ENCODE measurements at places on chromosomes 16 and 17.

DNA sequence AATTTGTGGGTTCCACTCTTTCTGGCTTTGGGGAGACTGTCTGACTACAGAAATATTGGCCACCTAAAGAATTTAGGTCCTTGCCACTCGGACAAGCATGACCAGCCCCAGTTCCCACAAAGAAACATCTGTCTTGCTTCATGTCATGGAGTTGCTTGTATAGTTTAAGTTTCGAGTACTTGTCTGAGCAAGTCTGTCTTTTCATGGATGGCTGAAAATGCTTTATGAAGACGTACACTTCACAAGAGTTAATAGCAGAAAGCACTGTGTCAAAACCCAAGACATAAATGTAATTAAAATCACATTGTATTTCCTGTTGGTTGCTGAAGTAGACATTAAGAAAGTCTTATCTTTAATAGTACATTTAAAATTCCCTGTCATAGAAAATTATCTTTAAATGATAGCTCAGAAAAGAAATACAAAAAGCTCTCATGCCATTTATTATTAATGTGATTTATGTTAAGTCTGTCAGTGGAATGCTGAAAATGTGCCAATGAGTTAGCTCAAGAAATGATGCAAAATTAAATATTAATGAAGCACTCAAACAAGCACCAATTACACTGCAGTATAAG is 29.8 kb upstream of the XYLT2 start:
- H3K36me3 ChIP-seq = no peaks in the 10 kb centered on the region
- H3K4me3 ChIP-seq = no peak overlapping the region
- peaks cover 28% of the 10 kb centered on the region for H3K4me1 ChIP-seq

- DNase-seq = no peak
- no peaks in the 10 kb centered on the region for H3K27me3 ChIP-seq
- H3K27ac ChIP-seq = no peak overlapping the region
- H3K36me3 ChIP-seq = peaks cover 9% of the 10 kb centered on the region
- H3K4me3 ChIP-seq = no peak overlapping the region
- H3K4me1 ChIP-seq = no peaks in the 10 kb centered on the region
Observed at GRCh38 chr16:8885674-8886592, 3.8 kb downstream of the LITAFD start.

DNA sequence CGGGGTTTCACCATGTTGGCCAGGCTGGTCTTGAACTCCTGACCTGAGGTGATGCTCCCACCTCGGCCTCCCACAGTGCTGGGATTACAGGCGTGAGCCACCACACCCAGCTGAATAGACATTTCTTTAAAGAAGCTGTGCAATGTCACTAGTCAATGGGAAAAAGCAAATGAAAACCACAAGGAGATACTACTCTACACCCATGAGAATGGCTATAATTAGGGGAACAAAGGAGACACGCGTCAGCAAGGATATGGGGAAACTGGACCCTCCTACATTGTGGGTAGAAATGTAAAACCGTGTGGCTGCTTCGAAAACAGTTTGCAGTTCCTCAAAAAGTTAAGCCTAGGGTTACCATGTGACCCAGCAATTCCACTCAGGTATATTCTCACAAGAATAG is 103.4 kb downstream of the VPS53 start:
- no peak overlapping the region for H3K4me3 ChIP-seq
- no peak overlapping the region for H3K27ac ChIP-seq
- no peaks in the 10 kb centered on the region for H3K27me3 ChIP-seq
- DNase-seq = no peak

DNA sequence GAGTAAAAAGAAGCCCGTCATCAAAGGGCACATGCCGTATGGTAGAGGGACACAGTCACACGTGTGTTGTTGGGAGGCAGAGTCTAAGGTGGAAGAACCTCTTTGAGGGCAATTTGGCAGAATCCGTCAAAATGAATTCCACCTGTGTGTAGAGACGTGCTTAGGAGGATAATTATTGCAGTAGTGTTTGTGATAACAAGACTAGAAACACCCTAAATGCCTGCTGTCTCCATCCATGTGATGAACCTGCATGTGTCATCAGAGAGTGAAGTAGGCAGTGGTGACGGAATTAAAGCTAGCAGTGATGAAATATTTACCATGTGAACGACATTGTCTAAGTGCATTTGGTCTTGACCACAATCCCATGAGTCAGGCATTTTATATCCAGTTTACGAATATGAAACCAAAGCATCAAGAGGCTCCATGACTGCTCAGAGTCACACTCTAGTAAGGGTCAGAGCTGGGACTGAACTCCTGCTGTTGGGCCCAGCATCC is 61.3 kb upstream of the ADORA2B start:
- H3K4me3 ChIP-seq = no peak overlapping the region

- DNase-seq = no peak
- H3K4me1 ChIP-seq = peaks cover 4% of the 10 kb centered on the region
- peak overlapping the region; percentile 69 for H3K4me3 ChIP-seq
Observed at GRCh38 chr16:67653128-67653788, 6.8 kb downstream of the ACD start.

GRCh38 chr17:65457183-65457582 is 104.3 kb downstream of the AXIN2 start:
- H3K27ac ChIP-seq = no peak overlapping the region
- no peaks in the 10 kb centered on the region for H3K27me3 ChIP-seq
- H3K36me3 ChIP-seq = no peaks in the 10 kb centered on the region
- no peak overlapping the region for H3K4me3 ChIP-seq

DNA sequence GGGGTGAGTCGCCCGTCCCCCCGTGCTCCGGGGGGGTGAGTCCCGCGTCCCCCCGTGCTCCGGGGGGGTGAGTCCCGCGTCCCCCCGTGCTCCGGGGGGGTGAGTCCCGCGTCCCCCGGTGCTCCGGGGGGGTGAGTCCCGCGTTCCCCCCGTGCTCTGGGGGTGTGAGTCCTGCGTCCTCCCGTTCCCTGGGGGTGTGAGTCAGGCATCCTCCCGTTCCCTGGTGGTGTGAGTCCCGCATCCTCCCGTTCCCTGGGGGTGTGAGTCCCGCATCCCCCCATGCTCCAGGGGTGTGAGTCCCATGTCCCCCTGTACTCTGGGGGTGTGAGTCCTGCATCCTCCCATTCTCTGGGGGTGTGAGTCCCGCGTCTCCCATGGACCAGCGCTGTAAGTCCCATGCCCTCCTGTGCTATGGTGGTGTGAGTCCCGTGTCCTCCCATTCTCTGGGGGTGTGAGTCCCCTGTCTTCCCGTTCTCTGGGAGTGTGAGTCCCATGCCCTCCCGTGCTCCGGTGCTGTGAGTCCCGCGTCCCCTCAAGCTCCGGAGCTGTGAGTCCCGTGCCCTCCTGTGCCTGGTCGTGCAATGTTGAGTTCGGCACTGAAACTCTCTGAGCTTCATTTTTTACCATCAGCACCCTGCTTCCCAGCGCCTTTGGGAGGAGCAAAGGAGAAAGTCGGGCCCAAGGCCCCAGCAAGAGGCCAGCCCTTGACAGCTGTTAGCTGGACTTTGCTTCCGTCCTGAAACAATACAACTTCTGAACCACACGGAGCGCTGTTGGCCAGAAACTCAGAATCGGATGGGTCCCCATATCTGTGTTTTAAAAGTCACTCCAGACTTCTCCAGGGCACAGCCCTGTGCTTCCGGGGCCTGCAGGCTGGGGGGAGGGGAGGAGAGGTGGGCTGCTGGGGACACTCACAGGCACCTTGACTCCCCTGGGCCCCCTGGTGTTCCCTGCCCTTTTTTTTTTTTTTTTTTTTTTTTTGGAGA is 11.5 kb upstream of the ZC3H18 start:
- H3K27me3 ChIP-seq = peaks cover 33% of the 10 kb centered on the region
- H3K4me1 ChIP-seq = peaks cover 6% of the 10 kb centered on the region
- DNase-seq = no peak
- H3K36me3 ChIP-seq = no peaks in the 10 kb centered on the region

DNA sequence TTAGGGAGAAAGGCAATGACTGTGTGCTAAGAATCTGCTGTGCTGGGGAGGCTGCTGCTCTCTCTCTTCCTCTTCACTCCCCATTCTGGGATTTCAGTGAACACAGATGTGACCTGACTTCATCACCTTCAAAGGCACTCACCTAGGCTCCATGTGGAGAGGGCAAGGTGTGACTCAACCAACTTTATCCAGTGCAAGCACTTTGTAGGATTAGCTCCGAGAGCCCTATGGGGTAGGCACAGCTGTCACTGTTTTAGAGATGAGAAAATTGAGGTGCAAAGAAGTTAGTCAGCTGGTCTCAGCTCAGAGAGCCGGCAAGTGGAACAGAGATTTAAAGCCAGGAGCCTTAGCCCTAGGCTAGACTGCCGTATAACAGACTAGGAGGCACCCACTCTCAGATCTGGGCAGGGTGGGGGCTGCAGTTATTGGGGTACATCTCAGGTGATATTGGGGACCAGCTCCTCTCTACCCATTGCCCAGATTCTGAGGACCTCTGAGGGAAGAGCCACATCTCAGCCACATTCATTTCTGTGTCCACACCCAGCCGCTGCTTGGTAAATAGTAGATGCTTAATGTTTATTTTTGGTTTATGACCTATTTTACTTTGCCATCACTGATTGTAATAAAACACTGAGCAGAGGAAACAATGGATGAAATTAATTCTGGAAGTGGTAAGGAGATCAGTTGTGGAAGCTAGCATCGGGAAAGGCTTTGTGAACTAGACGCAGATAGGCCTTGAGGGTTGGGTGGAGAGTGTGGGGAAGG is 138.8 kb downstream of the CCDC182 start:
- H3K4me3 ChIP-seq = no peak overlapping the region
- DNase-seq = no peak
- H3K27me3 ChIP-seq = no peaks in the 10 kb centered on the region
- no peaks in the 10 kb centered on the region for H3K36me3 ChIP-seq
- peaks cover 48% of the 10 kb centered on the region for H3K4me1 ChIP-seq

GRCh38 chr17:60151355-60151754 is 1.6 kb downstream of the CA4 start:
- no peaks in the 10 kb centered on the region for H3K36me3 ChIP-seq
- DNase-seq = no peak
- H3K27ac ChIP-seq = no peak overlapping the region
- H3K4me3 ChIP-seq = no peak overlapping the region

DNA sequence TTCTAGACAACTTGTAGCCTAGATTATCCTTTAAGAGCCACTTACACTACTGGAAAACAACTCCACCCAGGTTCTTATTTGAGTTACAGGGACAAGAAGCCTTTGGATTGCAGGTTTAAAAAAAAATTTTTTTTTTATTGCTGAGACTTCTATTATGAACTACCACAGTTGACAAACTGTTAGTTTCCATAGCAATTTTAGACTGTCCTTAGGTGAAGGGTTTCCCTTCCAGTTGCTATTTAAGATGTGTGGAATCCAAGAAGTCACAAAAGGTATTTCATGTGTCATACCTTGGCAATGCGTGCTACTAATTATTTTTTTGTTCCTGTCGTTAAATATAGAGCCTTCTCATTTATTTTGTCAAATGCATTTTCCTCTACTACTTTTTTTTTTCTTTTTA is 253.2 kb downstream of the PRKCA start:
- H3K27ac ChIP-seq = no peak overlapping the region
- no peak for DNase-seq
- H3K27me3 ChIP-seq = peaks cover under 1% of the 10 kb centered on the region
- peaks cover 3% of the 10 kb centered on the region for H3K36me3 ChIP-seq
- no peak overlapping the region for H3K4me3 ChIP-seq

- no peak overlapping the region for H3K4me3 ChIP-seq
- H3K27me3 ChIP-seq = no peaks in the 10 kb centered on the region
- H3K4me1 ChIP-seq = peaks cover 16% of the 10 kb centered on the region
- DNase-seq = no peak
- H3K27ac ChIP-seq = peak overlapping the region; percentile 25
Observed at GRCh38 chr17:302300-302698, 50.3 kb downstream of the RPH3AL start.

DNA sequence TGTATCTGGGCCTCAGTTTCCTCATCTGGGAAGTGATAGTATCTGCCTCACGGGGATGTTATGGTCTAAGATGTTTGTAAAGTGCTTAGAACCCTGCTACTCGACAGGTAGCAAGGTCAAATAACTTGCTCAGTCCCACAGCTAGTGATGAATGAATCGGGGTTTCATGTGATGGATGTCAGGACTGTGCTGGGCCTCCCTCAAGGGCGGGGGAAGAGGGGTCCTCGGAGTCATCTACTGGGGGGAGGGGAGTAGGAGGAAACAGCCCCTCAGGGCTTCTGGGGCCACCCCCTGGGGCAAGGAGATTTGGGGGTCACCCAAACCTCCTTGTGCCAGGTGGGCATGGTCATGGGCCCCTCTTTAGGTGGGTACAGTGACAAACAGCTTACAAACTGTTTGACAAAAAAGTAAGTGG is 732 bp downstream of the PNPO start:
- no peak for DNase-seq
- peak overlapping the region; percentile 69 for H3K4me3 ChIP-seq
- peaks cover 11% of the 10 kb centered on the region for H3K4me1 ChIP-seq
- H3K36me3 ChIP-seq = no peaks in the 10 kb centered on the region

GRCh38 chr16:48220891-48221290 is 23.2 kb upstream of the LONP2 start:
- H3K36me3 ChIP-seq = no peaks in the 10 kb centered on the region
- H3K4me3 ChIP-seq = no peak overlapping the region
- peaks cover 6% of the 10 kb centered on the region for H3K27me3 ChIP-seq

GRCh38 chr17:28944862-28945741 is 6.2 kb downstream of the PHF12 start:
- no peak overlapping the region for H3K4me3 ChIP-seq
- no peak for DNase-seq
- H3K27ac ChIP-seq = peak overlapping the region; percentile 52
- peaks cover 30% of the 10 kb centered on the region for H3K4me1 ChIP-seq

- no peak overlapping the region for H3K27ac ChIP-seq
- H3K4me3 ChIP-seq = no peak overlapping the region
- DNase-seq = no peak
- peaks cover 70% of the 10 kb centered on the region for H3K27me3 ChIP-seq
Observed at GRCh38 chr17:77909236-77909635, 49.3 kb upstream of the TNRC6C start.

GRCh38 chr16:30744183-30744582 is 4.0 kb upstream of the PHKG2 start:
- no peak overlapping the region for H3K27ac ChIP-seq
- H3K4me1 ChIP-seq = peaks cover 29% of the 10 kb centered on the region
- DNase-seq = no peak
- no peaks in the 10 kb centered on the region for H3K27me3 ChIP-seq
- peaks cover 19% of the 10 kb centered on the region for H3K36me3 ChIP-seq
- no peak overlapping the region for H3K4me3 ChIP-seq

- no peak overlapping the region for H3K4me3 ChIP-seq
- no peak overlapping the region for H3K27ac ChIP-seq
- peaks cover 7% of the 10 kb centered on the region for H3K4me1 ChIP-seq
- H3K36me3 ChIP-seq = peaks cover 6% of the 10 kb centered on the region
- DNase-seq = no peak
- H3K27me3 ChIP-seq = no peaks in the 10 kb centered on the region
Observed at GRCh38 chr17:67666710-67667109, 51.0 kb upstream of the NOL11 start.

DNA sequence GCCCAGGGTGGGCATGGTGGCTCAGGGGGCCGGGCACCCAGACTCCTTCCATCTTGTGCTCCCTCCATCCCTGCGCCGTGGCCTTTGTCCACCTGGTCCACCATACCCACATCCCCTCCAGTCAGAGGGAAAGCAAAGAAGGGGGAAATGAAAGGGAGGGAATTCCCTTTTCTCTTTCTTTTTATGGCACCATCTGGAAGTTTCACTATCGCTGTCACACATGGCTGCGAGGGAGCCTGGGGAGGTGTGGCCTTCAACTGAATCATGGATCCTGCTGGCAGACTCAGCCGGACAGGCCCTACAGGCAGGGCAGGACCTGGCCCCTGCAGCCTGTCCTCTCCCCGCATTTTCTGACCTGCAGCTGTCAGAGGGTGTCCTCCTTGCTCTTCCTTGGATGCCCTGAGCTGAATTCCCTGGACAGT is 6.2 kb downstream of the SLC12A3 start:
- H3K4me3 ChIP-seq = no peak overlapping the region
- no peak for DNase-seq
- no peak overlapping the region for H3K27ac ChIP-seq
- peaks cover 12% of the 10 kb centered on the region for H3K4me1 ChIP-seq
- H3K36me3 ChIP-seq = no peaks in the 10 kb centered on the region
- no peaks in the 10 kb centered on the region for H3K27me3 ChIP-seq
